Common myeloid progenitor, CD34-positive (primary cell): ENCODE measurements at places on chromosomes 2 and 18.

DNA sequence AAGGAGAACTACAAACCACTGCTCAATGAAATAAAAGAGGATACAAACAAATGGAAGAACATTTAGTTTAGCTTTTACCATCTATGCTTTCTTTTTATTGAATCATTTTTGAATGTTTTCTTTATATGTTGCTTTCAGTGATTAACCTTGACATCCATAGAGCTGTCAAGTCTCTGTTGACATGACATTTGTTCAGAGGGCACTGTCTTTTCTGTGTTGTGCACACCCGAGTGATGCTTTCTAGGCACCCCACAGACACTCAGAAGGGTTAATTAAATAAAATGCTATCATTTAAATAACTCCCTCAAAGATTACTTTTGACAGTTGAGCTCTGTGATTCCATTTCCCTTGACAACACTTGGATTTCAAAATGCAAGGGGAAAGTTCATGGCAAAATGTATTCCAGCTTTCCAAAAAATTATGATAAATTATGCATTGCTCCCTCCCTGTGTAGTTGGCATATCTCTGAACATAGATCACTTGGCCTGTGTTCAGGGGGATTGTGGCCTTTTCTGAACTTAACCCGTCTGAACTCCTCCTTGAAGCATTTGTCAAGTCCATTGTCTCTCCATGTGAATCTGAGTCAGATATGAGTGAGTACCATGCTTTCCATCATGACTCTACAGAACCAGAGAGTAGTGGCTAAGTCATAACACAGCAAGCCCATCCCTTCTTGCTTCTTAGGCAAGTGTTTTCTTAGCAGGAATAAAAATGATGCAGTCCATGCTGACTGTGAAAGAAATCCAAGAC, 372.6 kb downstream of the RPRM start:
- DNase-seq = no peak

GRCh38 chr2:148013876-148014275, 6.7 kb downstream of the ORC4 start:
- no peak for DNase-seq

DNA sequence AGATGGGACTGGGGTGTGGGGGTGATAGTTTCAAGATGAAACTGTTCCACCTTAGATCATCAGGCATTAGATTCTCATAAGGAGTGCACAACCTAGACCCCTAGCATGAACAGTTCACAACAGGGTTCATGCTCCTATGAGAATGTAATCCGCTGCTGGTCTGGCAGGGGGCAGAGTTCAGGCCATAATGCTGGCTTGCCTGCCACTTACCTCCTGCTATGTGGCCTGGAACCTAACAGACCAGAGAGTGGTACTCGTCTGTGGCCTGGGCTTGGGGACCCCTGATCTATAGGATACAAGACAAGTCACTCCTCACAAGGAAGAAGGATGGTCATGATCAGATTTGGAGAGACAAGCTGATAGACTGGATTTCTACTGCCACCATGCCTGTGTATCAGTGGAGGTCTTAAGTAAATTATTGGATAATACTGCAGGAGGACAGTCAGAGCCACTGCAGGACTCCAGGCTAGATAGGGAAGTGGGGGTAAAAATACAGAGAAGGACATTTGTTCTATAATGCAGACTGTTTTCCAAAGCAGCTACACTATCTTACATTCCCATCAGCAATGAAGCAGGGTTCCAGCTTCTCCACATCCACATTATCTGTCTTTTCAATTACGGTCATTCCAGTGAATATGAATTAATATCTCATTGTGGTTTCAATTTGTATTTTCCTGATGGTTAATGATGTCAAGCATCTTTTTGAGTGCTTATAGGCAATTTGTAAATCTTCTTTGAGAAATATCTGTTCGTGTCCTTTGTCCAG, 28.8 kb upstream of the APOB start:
- no peak for DNase-seq

GRCh38 chr18:47679864-47680263, 250.6 kb downstream of the SMAD2 start:
- no peak for DNase-seq

DNA sequence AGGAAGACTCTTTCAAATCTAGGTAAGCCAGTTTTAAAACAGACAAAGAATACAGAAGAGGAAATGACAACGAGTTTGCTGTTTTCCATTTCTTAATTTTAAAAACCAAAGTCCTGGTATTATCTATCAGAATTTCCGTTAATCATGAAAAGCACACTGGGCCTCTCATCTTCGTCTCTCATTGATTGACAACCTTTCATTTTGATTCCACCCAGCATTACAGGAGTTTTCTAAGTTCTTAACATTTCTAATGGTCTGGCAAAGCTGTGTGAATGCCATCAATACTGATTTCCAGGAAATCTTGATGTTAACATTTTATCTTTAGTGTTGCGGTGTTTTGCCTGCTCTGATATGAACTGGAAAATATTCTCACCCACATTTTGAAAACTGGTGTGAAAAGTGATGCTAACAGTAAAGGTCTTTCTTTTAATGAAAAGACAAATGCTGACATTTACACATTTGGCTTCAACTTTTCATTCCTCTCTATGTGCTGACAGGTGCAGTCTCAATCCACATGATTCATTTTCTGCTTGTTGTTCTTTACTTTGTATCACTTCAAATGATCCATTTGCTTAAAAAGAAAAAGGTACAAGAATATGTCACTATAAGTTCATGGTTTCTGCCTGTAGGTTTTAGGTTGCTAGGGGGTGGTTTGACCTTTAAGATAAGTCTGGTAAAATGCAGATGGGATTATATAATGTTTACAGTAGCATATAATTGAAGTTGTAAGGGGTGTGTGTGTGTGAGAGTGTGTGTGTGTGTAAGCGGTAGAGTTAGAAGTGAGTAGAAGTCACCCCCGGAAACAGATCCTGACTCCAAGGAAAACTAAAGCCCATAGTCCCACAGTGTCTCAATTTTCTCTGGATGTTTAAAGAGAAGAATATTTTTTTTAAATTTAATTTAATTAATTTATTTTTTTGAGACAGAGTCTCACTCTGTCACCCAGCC, 29.5 kb downstream of the SCYGR8 start:
- DNase-seq = no peak

DNA sequence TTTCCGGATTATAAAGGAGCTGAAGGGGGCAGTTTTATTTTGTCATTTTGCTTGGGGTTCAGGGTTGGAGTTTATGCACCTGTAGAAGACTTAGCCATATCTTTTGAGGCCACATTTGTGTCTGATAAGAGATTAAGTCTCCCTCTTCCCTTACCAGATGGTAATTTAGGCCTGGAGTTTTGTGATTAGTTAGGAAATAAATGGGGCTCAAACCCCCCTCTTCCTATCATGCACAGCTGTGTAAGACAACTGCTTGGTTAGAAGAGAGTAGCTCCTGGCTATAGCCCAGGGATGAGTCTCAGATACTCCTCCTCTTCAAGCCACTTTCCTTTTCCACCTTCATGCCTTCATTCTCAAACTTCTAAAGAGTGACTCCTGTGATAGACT, 802 bp upstream of the SAP130 start:
- no peak for DNase-seq

DNA sequence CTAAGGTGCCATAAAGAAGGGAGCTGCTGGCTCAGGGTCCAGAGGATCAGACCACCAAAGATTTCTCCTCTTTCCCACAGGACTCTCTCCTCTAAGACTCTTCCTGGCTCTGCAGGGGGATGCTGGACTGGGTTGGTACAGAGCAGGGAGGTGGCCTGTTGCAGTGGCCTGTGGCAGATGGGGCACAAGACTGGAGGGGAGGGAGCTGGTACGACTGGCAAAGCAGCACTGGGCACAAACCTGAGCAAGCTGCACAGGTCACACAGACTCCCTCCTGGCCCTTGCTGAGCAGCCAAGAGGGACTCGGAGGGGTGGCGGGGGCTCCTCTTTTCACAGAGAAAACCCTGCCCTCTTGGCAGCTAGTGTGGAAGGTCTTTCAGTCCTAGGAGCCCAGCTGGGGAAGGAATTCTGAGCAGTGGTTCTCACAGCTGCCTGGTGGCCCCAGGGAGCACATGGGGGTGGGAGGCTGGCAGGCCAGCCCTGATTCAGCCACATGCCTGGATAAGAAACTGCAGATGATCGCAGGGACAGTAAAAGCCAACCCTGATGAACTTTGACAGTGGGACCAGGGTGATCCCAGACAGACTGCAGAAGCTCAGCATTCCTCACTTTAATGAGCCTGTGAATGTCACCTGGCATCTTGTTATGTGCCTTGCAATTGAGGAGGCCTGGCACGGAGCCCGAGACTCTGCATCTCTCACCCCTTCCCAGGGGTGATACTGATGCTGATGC, 32.5 kb upstream of the ACAA2 start:
- no peak for DNase-seq
